ENCODE measurements at places on chromosomes 2 and 18.

DNA sequence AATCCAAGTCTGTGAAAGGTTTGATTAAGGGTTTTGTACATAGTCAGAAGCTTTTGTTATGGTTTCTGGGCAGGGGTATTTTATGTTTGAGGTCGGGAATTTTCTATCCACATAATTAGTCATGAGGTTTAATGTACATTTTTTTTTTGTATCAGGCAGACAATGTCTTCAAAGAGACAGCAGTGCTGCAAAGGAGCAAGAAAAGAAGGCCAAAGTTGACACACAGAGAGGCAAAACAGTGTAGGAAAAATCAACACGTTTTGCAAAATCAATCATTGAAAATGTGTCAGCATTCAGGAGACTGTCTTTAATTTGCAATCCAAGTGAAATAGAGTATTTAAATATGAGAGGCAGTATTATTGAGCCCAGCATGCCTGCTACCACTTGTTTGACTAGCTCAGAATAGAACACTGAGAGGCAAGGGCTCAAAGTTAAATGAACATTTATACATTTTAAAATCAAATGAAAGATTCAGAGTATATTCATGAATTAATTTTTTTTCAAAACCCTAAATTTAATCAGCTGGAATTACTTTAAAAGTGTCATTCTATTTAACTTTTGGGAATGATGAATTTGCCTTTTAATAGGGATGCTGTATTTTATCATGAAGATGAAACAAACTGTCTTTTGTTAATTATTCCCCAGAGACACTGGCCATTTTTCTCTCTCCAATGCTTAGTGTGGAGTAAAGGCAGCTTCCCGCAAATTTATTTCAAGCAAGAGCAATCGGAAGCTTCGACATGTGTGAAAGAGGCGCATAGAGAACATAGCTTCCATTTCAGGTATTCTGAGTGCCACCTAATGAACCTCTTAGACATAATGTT lies 11.3 kb downstream of the VRK2 start:
- no peak for DNase-seq

DNA sequence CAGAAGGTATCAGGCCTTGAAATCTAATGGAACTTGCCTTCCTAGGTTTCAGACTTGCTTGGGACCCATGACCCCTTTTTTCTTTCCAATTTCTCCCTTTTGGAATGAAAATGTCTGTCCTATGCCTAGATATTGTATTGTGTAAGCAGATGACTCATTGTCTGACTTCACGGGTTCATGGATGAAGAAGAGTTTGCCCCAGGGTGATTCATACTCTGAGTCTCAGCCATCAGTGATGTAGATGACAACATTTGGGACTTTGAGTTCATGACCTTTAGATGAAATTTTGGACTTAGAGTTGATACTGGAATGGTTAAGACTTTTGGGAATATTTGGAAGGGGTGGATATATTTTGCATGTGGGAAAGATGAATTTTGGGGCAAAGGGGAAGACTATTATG lies 11.2 kb upstream of the SCYGR5 start:
- DNase-seq, result peak; percentile 91

DNA sequence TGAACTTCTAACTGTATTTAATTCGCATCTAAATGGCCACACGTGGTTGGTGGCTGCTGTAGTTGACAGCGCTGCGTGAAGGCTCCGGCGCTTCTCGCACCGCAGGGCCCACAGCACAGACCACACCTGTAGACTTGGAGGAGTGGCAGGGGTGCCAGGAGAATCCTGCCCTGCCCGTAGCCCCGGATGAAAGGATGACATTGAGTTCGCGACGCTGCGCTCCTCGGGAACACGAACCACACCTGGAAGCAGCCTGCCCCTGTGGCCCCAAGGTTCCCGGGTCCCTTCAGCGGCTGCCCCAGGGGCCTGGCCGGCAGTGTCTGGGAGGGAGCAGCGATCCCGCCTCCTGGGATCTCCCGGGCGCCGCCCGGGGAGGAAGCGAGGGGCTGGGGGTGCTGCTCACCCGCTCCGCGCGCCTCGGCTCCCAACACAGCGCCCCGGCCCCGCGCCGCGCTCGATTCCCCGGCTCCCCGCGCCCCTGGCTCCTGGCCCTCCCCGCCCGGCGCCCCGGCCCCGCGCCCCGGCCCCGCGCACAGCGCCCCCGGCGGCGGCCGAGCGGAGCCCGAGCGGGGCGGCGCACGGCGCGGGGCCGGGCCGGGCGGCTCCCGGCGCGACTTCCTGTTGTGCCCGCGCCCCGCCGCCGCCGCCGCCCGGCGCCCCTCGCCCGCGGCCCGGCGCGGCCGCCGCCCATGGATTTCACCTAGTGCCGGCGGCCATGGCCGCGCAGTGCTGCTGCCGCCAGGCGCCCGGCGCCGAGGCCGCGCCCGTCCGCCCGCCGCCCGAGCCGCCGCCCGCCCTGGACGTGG lies at the start of gene RNPEPL1:
RNPEPL1 (plus strand) TSS at position 613 of the 806 bp plus-strand sequence; CDS start at position 716, 103 bp downstream.
- no peak for DNase-seq

GRCh38 chr2:2022941-2023586 lies 278.7 kb upstream of the PXDN start:
- DNase-seq, result no peak
